CD4-positive, alpha-beta T cell (primary cell): ENCODE measurements at places on chromosomes 2 and 18.

DNA sequence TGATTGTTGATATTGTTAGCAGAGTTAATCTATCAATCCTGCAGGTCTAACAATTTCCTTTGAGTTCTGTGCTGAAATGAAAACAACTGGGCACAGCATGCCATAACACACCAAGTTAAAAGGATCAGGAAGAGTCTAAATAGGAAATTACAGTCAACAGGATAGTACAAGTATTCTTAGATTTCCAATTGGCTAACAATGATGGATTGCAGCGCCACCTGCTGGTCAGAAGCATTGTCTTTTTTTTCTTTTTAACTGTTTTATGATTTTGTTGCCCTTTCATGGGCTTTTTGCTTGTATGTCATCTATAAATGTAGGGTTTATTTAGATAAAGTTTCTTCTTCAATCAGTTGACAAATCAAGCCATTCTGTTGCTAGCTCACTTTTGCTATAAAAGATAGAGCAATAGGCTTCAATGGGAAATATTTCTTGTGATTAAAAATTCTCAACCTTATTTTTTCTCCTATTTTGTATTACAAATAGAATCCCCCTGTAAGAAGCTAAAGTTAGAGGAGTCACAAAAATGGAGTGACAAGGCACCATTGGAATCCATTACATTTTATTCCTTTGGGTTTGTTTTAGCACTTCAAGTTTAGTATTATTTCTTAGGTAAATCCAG, 40.8 kb upstream of the RPRM start:
- DNase-seq: peak; percentile 54

GRCh38 chr2:37629529-37629928, 41.9 kb downstream of the CDC42EP3 start:
- DNase-seq: no peak

DNA sequence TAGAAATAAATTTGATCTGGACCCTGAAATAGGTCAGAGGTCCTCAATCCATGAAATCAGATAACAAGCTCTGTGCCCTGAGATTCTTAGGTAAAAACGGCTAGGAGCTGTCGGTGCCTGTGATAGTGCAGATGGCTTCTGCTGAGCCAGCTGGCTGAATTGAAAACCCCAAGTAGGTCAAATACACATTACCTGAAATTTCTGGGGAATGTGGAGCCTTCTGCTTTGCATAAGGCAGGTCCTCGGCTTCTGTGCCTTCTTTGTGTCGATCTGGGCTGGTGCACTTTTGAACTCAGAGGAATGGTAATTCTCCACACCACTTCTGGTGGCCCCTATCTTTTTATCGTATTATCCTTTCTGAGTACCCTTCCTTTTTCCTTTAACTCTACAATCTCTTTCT, 66.6 kb downstream of the CNTNAP5 start:
- no peak for DNase-seq

GRCh38 chr2:72236445-72237067, 88.9 kb upstream of the CYP26B1 start:
- no peak for DNase-seq

GRCh38 chr2:99863236-99863902, 279.0 kb downstream of the AFF3 start:
- DNase-seq: no peak

DNA sequence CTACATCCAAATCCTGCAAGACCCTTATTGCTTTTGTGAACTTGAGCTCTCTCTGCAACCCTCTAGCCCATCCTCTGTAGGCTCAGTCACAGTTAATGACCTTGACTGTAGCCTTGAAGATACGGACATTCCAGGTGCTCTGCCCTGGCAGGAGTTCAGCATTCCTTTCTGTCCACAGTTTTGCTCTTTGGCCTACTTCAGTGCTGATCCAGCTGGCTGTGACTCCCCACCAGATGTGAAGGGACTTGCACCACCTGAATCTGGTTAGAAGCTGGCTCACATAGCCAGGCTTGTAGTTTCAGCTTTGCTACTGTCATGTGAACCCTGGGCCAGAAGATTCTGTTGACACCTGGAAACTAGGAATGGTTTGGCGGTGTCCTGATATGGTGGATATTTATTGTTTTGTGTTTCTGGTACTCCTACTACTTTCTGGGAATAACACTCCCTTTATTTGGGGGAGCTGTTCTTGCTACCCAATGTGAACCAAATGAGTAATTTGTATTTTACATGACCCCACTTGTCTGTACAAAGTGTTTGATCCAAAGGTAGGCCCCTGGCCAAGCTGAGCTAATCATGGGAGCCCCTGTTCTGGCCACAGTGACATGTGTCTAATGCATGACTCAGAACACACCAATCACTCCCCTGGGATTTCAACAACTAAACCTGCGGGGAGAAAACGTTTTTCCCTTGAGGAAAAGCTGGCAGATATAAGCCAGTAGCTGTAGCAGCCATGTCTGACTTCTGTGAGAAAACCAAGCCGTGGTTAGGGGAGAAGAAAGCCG, 73.4 kb downstream of the CDCA7 start:
- no peak for DNase-seq

GRCh38 chr2:199405241-199405640, 52.5 kb downstream of the SATB2 start:
- DNase-seq: no peak

GRCh38 chr2:100267751-100268150, 54.5 kb downstream of the LONRF2 start:
- no peak for DNase-seq

DNA sequence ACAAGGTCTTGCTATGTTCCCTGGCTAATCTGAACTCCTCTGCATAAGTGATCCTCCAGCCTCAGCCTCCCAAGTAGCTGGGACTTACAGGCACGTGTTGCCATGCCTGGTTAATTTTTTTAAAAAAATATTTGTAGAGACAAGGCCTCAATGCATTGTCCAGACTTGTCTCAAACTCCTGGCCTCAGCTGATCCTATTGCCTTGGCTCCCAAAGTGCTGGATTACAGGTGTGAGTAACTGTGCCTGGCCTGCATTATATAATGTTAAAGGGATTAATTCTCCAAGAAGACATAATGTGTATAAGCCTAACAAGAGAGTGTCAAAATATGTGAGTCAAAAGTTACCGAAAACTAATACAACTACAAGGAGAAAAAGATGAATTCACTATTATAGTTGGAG, 32.2 kb downstream of the BUB1 start:
- DNase-seq: no peak

DNA sequence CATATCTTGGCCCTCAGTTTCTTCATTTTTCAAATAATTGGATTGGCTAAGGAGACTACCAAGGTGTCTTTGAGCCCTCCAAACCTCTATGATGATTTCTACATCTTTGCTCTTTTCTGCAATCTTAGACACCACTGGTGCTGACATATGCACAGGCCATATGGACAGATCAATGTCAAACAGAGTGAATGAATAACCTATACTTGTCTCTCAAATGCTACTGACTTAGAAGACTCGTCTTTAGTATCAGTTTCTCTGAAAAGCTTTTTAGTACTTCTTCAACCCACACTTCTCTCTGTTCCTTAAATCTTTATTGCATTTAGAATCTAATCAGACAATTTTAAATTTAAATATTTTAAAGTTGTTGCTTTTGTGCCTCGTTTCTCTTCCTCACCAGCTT, 258.2 kb downstream of the LTBP1 start:
- no peak for DNase-seq

DNA sequence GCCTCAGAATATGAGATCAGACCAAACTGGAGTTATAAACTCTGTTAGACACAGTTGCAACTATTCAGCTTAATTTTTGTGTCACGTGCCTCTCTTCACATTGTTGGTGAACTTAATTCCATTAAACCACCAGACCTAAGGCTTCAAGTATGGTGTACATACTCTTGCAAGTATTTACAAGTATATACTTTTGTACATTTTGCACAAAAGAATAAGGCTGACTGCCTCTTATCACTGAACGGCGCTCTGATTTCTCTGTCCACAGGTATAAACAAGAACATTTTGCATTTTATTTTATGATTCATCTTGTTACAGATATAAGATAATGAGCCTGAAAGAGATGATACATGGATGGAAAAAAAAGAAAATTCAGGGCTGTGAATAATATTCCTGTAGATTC, 269.7 kb upstream of the ACVR2A start:
- DNase-seq: no peak

- DNase-seq: no peak
These were observed 290.5 kb upstream of the KYNU start for GRCh38 chr2:142586693-142587580.

GRCh38 chr2:72716601-72717000, 109.2 kb downstream of the EXOC6B start:
- no peak for DNase-seq
